ENCODE measurements at places on chromosomes 7 and 10.

- no peak for DNase-seq
These were observed 58.0 kb upstream of the PFKP start for GRCh38 chr10:3009341-3009740.

DNA sequence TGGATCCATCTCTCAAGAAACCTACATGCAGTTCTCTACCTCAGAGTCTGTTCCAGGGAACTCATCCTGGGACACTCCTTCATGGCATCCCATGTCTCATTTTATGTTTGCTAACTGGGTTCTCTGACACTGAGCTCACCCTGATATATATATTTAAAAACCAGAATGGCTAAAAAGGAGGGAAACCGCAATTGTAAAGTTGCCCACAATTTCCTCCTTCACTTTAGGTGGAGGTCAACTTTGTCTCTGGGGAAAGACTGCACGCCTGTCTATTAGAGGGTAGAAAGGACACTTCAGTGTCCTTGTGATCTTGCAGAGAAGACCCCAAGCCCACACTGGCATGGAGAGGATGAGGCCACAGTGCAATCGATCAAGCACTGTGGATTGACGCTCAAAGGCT, 131.7 kb downstream of the TEX36 start:
- no peak for DNase-seq

DNA sequence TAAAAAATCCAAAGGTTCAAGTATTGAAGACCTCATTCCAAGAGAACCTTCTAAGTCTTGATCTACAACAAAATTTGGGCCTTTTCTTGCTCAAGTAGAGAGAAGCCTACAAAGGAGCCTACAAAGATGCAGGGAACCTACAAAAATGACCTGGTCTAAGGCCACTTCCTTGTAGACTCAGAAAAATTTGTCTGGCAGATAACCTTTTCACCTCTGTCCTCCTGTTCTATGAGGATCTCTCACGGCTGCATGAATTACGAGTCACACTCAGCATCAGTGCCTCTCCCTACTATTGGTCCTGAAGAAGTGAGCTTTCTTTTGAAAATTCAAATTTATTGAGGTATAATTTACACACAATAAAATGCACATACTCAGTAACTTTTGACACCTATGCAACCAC, 29.3 kb downstream of the CCNJ start:
- DNase-seq: no peak

GRCh38 chr10:114458216-114458920, 54.1 kb upstream of the AFAP1L2 start:
- no peak for DNase-seq

- DNase-seq: no peak
These were observed 126.9 kb downstream of the TACC2 start for GRCh38 chr10:122115874-122116273.

GRCh38 chr7:28132959-28133870, 47.4 kb downstream of the JAZF1 start:
- no peak for DNase-seq

GRCh38 chr7:128170461-128170860, 70.6 kb upstream of the LEP start:
- DNase-seq: no peak

DNA sequence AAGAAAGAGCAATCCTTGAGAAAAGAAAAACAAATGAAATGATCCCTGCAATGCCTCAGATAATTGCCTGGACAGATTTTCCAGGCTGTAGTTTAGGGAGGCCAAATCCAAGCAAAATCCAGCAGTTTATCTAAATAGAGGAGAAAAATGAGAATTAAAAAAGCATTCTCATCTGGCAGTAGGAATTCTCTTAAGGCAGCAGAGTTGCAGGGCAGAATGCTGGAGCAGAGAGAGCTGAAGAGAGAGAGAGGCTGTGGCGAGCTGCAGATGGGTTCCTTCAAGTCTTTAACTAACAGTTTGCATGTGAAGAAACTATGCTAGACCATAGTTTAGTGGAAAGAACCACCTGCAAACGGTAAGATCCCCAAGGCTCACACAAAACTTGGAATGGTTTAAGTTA, 6.0 kb upstream of the LIPA start:
- DNase-seq: no peak

DNA sequence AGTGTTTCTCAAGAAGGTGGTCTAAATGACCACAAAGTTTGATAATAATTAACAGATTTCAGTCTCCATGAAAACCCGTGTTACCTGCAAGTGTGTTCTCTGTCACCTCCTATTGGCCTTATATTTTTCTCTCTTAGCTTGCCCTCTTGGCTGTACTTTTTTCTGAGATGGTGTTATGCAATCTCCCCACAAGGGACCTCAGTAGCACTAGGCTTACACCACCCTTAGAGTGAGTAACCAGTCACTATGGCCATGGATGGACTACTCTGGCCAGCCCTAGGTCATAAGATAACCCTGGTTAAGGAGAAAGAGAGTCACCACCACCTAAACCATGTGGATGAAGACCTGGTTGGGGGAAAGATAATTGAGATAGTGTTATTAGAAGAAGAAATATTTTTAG, 76.8 kb downstream of the NPSR1 start:
- no peak for DNase-seq

DNA sequence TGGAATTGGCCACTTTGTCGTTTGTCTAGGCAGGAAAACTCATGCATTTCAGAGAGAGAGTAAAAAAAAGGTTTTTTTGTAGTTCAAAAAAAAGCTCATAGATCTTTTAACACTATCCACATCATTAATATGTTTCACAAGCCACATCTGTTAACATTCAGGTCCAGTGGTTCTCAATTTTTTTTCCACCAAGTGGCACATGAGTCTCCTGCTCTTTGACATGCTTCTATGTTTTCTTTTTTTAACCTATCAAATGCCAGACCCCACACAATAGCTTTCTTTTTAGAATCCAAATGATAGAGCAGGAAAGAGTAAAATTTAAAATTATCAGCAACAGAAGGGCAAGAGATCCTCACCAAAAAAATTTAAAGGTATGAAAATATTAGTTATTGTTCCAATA, 20.3 kb downstream of the NOD1 start:
- DNase-seq: no peak

DNA sequence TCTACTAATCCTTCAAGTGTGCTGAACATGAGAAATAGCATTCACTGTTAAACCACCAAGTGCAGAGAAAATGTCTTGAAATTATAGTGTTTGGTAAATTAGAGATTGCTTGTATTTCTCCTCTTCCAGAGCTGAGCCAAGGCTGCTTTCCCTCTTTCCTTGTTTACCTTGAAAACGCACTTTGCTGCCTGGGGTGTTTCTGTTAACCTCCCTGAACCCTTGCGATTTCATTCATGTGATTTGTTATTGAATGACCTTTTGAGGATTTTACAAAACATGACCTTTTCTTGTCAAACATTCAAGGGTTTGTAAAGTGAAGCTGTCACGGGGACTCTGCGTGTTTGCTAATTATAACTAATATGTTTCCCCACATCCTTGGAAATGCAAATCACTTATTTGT, 169.4 kb downstream of the LRMDA start:
- no peak for DNase-seq

DNA sequence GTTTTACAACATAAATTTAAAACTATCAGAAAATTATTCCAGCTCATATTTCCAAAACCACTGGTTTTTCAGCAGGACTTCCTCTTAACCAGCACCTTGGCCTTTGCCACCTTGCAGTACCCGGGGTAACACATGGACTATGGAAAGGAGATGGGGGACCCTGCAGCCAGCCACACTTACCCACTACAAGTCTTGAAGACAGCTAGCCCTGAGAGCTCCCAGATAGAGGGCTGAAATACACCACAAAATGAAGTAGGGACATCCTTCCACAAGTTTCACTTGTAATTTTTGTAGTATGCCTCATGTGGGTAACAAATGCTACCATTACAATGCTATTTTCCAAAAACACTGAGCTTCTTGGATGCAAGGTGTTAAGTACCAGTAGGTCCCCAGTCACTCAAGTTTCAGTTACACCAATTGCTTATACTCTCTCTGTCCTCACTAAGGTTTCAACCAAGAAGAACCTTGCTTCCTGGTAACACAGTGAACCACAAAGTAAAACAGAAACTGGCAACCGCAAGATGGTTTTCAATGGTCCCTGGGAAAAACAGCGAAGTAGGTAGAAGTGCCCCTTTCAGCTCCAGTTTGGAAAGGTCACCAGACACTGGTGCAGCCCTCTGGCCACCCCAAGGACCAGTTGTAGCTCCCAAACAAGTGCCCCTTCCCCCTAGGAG, 110.9 kb downstream of the SGMS1 start:
- no peak for DNase-seq

- DNase-seq: no peak
These were observed 20.7 kb downstream of the GARIN1A start for GRCh38 chr7:128692623-128693270.

GRCh38 chr10:91887272-91888076, 21.8 kb downstream of the FGFBP3 start:
- DNase-seq: no peak

- no peak for DNase-seq
These were observed 3.0 kb upstream of the HOXA2 start for GRCh38 chr7:27105301-27106031.

DNA sequence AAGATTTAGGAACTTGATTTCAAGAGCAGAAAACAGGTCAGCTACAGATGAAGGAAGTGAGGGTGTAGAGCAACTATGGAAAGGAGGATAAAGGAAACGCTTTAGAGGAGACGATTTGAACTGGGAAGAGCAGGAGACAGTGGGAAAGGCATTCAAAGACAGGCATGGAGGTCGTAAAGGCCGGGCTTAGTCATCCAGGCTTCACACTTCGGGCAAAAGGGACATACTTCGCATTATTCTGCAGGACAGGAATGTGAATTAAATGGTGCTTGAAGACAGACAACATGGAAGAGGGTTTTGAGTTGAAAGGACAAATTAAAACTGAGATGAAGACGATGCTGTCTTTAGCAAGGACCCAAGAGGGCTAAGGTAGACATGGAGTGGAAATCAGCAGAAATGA, 8.1 kb downstream of the FAM171A1 start:
- no peak for DNase-seq

DNA sequence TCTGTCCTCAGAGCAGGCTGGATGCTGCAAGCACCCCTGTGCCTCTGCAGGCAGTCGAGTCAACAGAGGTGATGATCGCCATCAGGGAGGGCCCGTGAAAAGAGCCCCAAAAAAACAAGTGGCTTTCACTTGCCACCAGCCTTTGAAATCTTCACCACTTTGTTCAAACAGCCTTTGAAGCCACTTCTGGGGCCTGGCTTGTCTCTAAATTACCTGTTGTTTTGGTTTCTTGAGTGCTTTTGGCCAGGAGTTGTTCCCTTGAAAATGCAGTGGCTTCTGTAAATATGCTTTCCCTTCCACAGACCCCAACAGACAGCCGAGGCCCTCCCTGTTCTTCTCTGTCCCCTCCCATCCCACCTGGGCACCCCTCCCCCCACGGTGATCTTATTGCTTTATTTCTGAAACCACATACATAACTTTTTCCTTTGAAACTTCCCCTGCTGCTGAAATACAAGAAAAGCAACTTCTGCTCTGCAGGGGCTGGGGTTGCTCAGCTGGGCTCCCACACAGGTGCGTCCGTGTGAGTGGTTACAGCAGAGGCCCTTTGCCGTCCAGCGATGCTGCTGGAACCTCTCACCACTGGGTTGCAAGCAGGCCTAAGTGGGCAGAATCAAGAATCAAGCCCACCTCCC, 283.8 kb upstream of the SHH start:
- DNase-seq: no peak

- no peak for DNase-seq
These were observed 155.8 kb downstream of the NRF1 start for GRCh38 chr7:129767120-129768015.

DNA sequence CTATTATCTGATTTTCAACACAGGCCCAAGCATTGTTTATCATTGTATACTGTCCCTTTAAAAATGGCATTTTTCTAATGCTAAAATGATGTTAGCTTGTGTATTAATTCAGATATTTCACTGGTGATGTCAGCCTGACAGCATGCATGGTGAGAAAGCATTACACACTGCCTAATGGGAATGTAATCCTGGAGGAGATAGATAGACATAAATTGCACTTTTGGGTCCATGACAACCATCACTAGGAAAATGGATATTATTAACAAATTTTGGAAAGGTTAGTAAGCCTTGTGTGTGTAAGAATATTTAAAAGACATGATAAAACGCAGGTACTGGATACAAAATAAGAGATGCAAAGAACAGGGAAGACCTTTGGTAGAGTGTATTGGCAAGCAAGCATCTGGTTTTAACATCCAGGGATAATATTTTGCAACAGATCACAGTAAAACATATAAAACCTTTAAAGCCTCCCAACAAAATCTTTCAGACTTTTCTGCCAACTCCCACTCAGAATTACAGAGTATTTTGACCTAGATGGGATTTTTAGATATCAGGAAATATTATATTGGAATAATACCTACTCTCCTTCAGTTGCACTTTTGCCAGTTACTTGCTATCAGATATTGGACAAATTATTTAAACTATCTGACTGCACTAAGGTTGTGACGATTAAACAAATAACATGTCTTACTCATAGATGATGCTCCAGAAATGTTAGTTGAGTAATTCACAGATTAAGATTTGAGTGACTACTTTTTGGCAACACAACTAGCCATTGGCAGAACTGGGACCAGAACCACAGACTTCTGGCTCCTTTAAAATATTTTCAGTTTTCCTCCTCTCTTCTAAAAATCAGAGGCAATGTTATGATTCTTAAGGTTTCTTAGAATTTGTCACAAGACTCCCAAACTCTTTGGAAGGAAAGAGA, 291.6 kb upstream of the SEMA3C start:
- DNase-seq: no peak

DNA sequence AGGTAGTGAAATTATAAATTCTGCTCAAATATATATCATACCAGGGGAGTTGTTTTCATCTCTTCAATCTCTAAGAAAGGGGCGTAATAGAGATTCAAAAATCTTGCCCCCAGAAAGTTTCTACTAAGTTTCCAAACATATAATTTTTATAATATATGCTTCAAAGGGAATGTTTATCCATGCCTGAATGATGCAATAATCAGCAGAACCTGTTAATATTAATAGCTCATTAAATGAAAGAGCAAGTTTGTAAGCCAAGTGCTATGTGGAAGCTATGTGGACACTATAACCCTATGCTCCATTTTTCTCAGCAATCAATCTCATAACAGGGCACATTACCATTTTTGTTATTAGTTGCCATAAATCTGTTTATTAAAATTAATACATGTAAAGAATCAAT, 25.3 kb downstream of the VPS41 start:
- no peak for DNase-seq

DNA sequence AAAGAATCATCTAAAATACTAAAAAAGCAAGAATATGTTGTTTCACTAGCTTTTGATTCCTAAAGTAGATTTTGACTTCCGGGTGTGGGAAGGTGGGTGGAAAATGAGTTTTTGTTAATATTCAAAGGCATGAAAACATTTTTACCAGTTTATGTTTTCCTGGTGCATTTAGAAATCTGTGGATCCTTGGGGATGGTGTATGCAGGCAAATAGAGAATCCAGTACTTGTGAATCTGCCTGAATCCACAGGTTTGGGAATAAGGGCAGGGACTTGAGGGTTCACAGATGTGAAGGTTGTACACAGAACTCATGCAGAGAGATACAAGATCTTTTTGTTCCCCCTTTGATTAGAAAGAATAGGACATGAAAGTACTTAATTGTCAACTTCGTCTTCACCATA, 22.4 kb downstream of the AUTS2 start:
- DNase-seq: no peak

GRCh38 chr7:140889645-140890044, 35.1 kb downstream of the BRAF start:
- DNase-seq: no peak

- DNase-seq: no peak
These were observed 58.7 kb downstream of the CYP51A1 start for GRCh38 chr7:92075455-92076158.

Data from activated T-cell treated with anti-CD3 and anti-CD28 coated beads for 48 hours (primary cell).